ENCODE measurements at places on chromosomes 5 and 9.

DNA sequence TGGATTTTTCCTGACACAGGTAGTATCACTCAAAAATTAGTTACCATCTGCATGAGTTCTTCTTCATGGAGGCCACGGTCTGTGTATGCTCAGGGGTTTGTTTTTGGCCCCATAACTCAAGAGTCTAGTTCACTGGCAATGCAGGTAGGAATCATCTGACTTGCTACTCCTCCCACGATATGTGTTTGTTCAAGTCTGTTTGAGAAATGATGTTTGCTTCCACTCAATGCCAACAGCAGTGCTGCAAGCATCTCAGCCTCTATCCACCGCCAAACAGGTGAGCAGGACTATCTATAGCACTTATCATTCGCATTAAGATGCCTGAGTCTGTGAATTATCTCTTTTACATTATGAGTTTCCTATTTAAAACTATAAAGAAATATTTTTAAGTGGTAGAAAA is 264.8 kb upstream of the PTGER4 start:
- no peak for DNase-seq

- peak; percentile 67 for DNase-seq
Observed at GRCh38 chr9:83281306-83282255, 218.6 kb upstream of the RASEF start.

- DNase-seq, result no peak
Observed at GRCh38 chr5:173800340-173800739, 87.8 kb upstream of the CPEB4 start.

DNA sequence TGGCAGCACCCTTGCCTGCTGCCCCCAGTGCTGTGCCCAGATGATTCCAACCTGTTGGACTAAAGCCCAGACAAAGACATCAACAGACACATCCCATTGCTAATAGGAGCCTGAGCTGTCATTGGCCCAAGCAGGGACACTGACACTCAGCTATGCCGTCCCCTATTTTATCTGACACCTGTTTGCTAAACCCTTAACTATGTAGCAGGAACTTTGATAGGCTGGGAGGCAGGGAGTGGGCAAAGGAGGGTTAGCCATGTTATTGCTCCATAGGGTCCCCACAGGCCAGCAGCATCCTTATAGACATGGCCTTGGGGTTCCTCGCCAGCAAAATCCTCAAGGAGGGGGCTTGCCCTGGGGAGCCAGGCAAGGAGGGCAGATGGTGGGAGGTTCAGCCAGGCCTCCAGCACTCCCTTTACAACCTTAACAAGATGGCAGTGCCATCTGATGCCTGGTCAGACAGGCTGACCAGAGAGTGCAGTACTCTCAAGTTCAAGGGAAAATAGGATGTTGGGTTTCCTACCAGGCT is 50.4 kb upstream of the CDKN2AIPNL start:
- DNase-seq, result no peak

DNA sequence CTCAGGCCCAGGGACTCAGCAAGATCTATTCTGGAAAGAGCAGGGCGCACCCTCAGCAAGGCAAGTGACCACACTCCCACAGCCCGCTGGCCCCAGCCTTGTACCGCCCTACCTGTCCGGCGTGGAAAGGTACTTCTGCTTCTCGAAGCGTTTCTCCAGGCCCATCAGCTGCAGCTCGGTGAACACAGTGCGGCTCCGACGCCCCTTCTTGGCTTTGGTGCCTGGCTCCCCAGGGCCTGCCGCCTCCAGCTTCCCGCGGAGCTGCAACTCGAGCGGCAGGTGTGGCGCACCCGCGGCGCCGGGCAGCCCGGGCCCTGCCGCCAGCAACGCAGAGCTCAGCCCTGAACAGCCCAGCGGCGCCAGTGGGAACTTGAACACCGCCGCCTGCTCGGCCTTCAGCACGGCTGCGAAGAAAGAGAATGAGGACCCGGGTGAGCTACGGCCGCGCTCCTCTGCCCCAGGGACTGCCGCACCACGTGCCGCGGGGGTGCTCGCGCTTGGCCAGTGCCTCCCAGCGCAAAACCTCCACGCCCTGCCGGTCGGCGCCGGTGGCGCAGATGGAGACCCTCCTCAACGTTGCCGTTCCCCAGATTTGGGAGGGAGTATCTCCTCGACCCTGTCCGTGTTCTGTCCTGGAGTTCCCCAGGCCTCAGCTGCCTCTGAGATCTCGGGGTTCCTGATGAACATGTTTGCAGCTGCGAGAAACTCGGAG is 2.2 kb downstream of the BARX1 start:
- no peak for DNase-seq

DNA sequence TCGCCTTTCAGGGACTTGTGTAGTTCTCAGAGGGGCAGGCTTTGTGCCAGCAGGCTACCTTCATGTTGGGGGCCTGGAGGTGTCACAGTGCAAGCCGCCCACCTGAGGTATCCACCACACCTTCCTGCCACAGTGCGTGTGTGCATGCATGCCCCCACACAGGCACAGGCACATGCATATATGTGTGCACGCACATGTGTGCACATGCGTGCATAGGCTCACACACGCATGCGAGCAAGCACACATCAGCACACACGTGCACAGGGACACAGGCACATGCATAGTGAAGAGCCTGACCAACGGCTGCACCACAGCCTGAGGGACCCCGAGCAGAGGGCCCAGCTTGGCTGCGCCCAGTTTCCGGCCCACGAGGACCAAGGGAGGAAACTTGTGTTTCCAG is 36.1 kb downstream of the IRX4 start:
- DNase-seq, result no peak

DNA sequence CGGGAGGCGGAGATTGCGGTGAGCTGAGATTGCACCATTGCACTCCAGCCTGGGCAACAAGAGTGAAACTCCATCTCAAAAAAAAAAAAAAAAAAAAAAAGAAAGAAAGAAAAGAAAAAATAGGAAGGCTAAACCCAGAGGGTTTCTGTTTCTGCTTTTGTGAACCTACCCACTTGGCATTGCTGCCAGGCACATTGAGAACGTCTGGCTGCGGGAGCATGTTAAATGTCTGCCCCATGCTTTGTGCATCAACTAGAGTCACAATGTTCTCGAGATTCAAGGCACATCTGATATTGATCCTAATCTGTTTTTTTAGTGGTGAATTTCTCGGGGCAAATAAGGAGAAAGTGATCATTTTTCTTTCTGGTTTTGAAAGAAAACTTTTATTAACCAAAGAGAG is 2.8 kb downstream of the SLC25A25 start:
- no peak for DNase-seq

- DNase-seq, result no peak
Observed at GRCh38 chr5:172213126-172213525, 19.2 kb downstream of the EFCAB9 start.

DNA sequence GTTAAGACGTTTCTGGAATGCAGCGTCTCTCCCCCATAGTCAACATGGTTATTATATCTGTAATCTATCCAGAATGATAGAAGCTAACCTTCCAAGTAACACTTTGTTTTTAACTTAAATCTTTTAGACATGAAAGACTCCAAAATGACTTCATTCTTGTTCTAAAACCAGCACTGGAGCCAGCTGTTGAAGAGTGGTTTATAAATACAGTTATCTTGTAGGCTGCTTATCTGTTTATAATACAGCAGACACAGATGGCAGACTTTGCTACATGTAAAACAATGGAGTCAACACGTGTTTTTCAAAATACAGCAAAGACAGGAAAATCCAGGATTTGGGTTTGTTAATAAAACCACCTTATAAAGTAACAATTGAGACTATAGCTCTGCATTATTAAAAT is 48.8 kb upstream of the RETREG1 start:
- DNase-seq, result no peak

GRCh38 chr5:18236386-18236785 is 602.1 kb downstream of the TAF11L14 start:
- no peak for DNase-seq

DNA sequence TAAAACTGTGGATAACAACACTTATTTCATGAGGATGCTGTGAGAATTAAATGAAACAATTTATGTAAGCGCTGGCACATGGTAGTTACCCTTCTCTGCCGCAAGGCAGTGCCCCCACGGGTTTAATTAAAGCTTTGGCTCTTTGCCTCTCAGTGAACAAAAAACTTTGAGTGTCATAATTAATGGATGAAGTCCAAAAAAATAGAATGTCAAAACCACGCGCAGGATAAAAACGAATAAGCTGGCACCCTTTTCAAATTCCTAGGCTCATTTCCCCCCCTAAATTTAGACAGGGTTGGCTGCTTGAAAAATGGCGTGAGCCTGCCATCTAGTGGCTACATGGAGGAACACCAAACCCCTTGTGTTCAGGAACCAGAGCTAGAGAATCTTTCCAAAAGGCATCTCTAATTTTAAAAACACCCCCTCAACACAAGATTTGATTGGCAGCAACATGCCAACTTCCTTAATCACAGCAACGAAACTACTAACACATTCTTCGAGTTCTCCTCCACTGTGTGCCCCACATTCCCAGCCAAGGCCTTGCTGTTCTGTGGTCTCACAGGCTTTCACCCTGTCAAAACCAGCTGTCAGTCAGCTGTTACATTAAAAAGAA is 29.0 kb upstream of the CCNG1 start:
- DNase-seq, result peak; percentile 95

GRCh38 chr5:9570876-9571275 is 25.0 kb upstream of the SEMA5A start:
- DNase-seq, result no peak

- DNase-seq, result no peak
Observed at GRCh38 chr5:16806711-16807546, 129.2 kb downstream of the MYO10 start.
